ENCODE measurements at places on chromosomes 6 and 20.

DNA sequence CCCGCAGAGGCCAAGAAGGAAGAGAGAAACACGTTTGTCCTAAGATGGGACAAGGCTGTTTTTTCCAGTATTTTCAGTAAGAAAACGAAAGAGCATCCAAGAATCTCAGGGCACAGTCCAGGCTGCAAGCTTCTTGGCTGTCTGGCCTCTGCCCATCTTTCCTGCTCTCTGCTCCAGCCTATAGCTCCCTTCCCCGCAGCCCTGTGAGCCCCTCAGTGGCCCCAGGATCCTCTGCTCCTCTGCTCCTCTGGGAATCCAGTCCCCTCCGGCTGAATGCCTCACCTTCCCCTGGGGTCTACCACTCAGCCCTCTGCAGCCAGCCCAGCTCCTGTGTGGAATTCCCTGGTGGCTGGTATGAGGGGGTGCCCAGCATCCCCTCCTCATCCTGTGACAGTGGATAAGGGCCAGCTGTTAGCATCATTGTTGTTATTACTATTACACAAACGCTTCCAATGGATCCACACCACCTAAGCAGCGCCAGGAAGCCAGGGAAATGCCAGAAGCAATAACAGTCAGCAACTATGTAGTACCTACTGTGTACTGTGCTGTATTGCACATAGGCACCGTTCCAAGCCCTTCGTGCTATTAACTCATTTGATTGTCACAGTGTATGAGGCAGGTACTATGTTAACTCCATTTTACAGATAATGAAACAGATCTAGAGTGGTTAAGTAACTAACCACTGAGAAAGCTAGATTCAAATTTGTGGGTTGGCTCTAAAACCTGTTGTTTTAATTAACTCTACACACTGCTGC lies 60.3 kb upstream of the PTPN1 start:
- no peak for DNase-seq

DNA sequence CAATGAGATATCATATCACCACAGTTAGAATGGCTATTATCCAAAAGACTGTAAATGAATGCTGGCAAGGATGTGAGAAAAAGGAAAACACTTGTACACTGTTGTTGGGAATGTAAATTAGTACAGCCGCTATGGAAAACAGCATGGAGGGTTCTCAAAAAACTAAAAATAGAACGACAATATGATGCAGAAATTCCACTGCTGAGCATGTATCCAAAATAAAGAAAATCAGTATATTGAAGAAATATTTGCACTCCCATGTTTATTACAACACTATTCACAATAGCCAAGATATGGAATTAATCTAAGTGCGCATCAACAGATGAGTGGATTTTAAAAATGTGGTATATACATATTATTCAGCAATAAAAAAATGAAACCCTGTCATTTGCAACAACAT lies 898.9 kb upstream of the MAN1A1 start:
- no peak for DNase-seq

DNA sequence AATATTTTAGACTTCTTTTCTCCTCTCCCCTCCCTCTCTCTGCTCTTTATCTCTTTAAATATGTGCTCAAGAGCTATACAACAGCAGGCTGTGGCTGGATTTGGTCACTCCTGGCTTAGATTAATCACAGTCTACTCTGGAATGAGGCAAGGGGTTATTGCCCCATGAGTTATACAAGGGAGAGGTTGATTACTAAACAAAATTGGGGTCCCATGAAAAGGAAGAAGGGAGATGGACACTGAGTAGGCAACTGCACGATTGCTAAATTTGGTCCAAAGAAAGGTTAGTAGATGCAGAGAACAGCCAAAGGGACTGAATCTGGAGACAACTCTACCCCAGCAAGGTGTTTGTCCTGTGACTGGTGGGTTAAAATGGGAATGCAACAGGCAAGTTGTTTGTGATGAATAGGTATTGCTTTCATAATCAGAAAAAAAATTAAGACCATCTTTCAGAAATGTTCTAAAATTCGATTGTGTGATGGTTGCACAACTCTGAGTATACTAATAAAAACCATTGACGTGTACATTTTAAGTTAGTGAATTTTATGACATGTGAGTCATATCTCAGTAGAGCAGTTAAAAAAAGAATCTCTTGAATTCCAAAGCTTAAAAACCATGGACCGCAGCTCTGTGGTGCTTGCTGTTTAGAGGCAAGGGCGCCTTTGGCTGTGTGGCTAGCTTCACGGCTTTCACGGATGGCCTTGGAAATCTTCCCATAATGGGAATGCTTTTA lies 57.1 kb downstream of the KIZ start:
- DNase-seq = no peak

GRCh38 chr6:96926425-96926824 lies 1.9 kb downstream of the KLHL32 start:
- no peak for DNase-seq

DNA sequence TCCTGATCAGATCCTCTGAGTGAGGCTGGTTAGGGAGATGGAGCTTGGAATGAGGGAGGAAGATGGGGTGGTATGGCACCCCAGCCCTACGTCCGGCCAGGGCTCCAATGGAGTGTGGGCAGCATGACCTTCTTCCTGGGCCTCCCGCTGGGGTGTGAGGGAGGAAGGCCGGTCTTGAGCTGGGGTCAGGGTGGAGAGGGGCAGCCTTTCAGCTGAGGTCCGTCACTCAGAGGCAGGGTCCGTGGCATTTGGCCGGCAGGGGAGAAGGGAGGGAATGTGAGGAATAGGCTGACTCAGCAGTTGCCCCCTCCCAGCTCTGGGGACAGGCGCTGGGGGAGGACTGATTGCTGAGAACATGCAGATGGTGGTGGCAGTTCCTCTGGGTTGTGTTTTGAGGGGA lies 25.5 kb upstream of the VEGFA start:
- DNase-seq = no peak

DNA sequence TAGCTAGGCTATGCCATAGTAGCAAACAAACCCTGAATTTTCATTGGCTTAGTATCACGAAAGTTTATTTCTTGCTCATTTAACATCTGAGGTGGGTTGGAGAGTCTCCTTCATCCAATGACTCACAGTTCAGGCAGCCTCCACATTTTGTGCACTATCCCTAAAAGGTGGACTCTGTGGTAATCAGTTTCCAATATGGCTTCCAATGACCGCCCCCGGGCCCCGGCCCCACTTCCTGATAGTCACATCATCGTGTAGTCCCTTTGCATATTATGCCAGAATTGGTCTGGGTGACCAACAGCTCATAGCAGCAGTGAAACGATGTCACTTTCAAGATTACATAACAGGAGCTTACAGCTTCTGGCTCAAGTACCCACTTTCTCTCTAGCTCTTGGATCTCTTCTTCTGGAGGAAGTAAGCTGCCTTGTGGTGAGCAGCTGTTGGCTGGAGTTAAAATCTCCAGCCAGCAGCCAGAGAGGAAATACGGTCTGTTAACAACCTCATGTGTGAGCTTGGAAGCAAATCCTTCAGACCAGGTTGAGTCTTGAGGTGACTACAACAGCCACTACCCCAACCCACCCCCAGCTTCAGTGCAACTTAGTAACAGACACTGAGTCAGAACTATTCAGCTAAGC lies 7.8 kb downstream of the HCRTR2 start:
- no peak for DNase-seq

DNA sequence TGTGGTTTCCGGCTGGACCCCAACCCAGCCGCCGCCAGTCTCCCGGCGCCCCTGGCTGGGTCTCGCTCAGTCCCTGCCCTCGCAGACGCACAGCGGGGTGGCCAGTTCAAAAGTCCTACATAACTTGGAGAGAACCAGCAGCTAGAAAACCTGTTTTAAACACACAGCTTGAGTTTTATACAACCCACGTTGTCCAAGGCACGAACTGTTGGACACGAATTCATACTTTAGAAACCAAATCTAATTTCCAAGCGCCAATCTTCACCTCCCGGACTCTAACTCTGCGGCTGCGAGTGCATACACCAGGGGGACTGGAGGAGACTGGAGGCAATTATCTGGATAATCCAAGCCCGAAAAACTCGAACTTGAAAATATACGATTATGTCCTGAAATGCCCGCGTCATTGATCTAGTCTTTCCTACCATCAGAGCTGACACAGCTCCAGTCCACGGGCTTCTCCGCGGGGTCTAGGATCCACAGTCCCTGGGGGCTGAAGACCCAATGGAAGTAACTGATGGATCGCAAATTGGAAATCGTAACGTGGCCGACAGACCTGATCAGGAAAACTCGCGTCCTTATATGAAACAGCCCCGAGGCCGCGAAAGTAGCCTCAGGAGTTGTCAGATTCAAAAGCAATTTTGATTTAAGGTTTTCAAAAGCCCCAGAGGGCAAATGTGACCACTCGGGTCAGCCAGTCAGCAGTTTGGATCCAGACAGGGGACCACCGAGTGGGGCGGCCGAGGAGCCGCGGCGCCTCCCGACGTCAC lies 843 bp upstream of the HEY2 start:
- DNase-seq = no peak

DNA sequence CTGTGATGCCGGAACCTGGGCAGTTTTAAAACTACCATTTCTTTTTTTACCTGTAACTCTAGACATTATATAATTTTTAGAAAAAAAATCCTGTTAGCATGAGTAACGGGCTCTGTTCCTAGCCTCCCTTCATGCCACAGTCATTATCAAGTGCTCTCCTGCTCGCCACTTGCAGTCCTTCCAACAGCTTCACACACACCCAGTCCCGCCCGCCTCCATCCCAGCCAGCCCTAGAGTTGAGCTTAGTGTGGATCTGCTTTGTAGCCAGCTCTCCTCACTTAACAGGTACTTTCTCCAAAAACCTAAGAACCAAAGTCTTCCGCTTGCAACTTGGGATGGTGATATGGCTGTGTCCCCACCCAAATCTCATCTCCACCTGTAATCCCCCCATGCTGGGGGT lies 51.5 kb downstream of the EZR start:
- DNase-seq = no peak

All from keratinocyte (primary cell).